ENCODE measurements at places on chromosomes 6 and 20. TPM values are rescaled to one million over a fixed set of nuclear protein-coding genes. Genes with fewer than 3 reads are reported as not detected.

GRCh38 chr6:163329991-163330390, 84.5 kb upstream of the QKI start:
- DNase-seq, result no peak

- peak; percentile 62 for DNase-seq
Observed at GRCh38 chr20:58981628-58982364, 740 bp downstream of the NELFCD start.

DNA sequence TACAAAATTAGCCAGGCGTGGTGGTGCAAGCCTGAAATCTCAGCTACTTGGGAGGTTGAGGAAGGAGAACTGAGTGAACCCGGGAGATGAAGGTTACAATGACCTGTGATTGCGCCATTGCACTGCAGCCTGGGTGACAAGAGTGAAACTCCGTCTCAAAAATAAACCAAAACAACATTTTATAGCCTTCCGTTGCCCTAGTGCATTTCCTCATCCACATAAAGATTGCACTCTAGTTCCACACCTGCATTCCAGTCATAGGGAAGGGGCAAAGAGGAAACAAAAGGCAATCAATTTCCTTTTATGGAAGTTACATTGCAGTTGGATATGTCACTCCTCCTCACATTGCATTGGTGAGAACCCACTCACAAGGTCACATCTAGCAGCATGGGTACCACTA, 182.7 kb upstream of the ARG1 start:
- no peak for DNase-seq

DNA sequence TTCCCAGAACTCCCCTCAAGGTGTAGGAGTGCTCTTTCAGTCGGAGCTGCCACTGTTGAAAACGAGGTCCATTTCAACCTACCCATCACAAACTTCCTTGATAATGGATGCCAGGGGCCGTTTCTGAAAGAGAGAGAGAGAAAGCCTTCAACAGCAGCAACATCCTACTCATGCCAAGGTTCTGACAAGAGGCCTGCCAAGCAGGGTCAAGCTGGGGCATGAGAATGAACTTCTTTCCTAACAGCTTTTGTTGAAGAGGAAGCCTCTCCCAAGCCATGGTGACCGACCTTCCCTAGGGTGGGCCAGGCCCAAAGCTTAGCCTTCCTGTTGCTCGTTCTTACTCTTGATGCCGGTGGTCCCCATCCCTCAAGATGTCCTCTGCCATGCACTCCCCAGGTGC, 12.4 kb downstream of the ELMO2 start:
- no peak for DNase-seq

- no peak for DNase-seq
Observed at GRCh38 chr6:99933129-99933528, 60.9 kb downstream of the MCHR2 start.

DNA sequence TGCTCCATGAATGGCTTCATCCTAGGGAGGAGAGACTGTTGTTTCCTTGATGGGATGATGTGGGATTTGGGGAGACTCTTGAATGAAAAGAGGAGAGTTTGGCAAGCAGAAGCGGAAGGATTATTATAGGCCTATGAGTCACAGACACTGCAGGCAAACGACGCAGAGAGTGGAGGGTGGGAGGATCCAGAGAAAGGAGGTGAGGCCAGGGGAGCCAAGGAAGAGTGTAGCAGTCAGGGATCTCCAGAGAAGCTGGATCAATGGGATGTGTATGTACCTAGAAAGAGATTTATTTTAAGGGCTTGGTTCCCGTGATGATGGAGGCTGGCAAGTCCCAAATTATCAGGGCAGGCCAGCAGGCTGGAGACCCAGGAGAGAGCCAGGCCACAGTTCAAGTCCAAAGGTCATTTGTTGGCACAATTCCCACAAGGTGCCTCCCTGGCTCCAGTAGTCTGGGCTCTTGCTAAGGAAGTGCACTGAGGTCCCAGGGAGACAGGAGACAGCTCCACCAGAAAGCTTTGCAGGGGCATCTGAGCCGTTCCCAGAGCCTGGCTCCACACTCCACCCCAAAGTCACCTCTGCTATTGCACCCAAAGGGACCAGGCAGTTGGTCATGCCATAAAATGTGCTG, 76.0 kb downstream of the ADTRP start:
- no peak for DNase-seq

GRCh38 chr6:44284121-44284520, 13.9 kb downstream of the TMEM151B start:
- no peak for DNase-seq

DNA sequence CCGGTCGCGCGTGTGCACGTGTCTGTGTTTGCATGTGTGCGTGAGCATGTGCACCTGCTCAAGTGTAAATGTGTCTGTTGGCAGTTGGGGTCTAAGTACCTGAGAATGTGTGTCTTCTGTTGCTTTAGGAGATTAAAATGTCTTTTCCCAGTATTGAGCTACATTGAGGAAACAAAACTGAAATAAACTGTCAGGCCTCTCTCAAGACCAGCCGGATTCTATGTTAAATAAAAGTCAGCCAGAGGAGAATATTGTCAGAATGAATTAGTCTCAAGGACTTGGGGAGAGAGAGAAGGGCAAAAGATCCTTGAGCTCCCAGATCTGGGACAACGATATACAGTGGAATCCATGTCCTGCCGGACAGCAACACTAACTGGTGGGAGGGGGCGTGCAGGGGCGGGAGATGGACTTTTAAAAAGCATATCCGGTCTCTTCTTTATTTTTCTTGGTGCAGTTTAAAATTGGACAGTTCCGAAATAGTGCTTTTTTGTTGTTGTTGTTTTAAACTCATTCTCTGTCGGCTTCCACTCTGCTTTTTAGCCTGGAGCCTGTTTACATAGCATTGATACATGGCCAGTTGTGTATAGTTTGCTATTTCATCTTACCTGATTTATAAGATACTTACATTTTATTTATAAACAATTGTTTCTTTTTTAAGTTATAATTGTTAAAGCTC, 3.3 kb upstream of the TBX18 start:
- DNase-seq, result no peak

DNA sequence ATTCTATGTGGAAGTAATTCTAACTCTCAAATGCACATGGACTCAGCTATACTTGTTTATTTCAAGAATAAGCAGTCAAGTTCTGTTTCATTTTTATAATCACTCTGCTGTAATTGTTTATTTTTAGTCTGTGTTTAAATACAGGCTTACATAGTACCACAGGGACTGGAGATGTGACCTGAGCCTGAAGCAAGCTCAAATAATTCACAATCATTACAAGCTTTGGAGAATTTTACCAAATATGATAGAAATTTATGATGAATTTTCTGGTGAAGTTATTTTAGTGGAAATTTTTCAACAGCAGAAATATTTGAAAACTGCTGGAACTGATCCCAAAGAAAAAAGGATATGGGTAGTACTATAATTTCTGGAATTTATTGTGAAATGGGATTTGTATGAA, 41.6 kb upstream of the DSE start:
- DNase-seq, result no peak

DNA sequence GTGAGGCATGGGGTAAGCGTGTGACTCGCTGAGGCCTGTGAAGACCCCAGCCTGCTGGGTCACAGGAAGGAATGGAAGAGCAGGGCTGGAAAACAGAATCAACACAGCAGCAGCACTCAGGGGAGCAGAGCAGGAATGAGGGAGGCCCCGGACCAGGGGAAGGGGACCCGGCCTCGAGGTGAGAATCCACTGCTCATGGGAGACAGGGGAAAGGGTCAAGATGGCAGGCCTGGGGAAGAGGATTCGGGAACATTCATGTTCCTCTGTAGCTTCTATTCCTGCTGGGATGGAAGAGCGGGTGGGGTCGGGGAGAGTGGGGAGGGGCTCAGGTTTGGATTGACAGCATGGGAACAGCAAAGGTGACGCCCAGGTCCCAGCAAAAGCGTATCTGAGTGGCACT, 59.4 kb downstream of the NPEPL1 start:
- DNase-seq, result peak; percentile 39

GRCh38 chr6:133218852-133219251, 22.3 kb upstream of the EYA4 start:
- no peak for DNase-seq

RPS6KA2 gene
- 25.7 TPM for total RNA-seq

SIRPD gene
- total RNA-seq, result not detected

ZBP1 gene
- not detected for total RNA-seq

LBP gene
- 0.48 TPM for total RNA-seq

PDYN gene
- 0.63 TPM for total RNA-seq

SSR1 gene
- total RNA-seq, result 117 TPM

SCRT2 gene
- total RNA-seq, result 0.34 TPM

CAGE1 gene
- total RNA-seq, result 0.09 TPM

SLC18B1 gene
- total RNA-seq, result 23.4 TPM

All from H1 (cell line).